Suppressor macrophage (primary cell): ENCODE measurements at places on chromosomes 6 and 20.

DNA sequence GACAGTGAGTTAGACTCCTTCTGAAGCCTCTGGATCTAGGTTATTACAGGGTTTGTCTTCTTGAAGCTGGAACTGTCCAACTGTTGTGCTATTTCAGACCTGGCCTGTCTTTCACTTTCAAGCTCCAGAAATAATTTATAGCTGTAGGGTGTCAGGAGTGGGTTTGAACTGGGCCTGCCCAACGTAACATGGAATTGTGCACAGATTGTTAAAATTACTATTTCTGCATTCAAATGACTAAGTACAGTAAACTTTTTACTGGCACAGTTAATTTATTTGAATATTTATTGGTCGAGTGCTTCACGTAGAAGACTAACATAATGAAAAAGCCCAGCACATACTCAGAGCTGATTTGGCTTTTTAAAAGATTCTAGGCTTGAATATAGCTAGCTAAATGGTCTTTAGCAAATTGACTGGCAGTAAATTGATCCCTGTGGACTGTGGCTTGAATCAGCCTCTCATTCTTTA, 74.3 kb downstream of the ARID1B start:
- no peak for DNase-seq

DNA sequence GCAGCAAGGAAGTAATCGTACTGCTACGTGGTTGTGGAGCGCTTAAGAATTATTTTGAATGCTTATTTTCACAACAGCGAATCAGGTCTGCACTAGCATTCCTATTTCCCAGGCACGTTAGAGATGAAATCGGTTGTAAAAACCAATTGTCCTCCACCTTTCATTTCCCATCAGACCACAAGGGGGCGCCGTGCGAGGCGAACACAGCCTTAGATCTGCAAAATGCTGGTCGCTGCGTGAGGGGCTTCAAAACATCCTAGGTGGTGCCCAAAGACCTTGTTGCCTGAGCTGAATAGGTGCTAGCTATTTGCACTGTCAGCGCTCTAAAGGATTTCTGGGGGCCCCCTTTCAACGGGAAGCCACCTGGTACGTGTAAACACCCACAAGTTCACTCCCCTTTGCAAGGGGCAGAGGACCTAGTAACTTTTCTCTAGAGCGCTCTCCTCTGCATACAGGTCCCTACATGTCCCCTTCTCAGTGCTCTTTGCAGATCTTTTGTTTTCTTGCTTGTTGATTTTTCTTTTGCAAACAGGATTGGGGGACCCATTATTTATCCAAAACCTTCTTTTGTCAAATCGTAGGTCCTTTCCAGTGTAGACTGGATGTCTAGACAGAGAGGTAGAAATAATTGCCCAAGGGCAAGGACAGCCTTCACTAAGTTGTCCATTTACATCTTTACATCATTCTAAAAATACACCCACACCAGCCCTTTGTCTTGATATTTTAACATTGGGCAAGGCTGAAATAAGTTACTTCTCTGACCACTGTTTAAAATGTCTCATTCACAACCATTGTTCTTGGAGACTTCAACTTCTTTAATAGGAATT, 59.8 kb downstream of the NEDD9 start:
- DNase-seq: peak; percentile 75

GRCh38 chr20:51574248-51575033, 31.9 kb upstream of the NFATC2 start:
- DNase-seq: peak; percentile 23

- no peak for DNase-seq
Observed at GRCh38 chr6:168222115-168223043, 97.2 kb downstream of the DACT2 start.

DNA sequence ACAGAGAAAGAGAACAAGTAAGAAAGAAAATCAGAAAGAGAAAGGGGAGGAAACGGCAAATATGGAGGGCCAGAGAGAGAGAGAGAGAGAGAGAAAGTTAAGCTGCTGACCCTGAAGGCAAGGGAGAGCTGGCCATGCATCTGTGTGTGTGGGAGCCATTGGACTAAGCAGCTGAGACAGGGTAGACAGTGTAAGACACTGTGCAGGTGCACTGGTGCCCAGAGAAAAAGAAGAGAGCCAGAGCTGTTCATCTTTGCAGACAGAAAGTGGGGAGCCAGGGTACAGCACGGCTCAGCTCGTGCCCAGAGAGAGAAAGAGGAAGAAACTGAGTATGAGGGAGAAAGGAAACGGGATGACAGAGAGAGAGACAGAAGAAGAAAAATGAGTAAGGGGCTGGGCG, 24.2 kb upstream of the ZNF318 start:
- peak; percentile 29 for DNase-seq

GRCh38 chr6:35170891-35171290, 29.8 kb upstream of the TCP11 start:
- no peak for DNase-seq

- DNase-seq: no peak
Observed at GRCh38 chr6:148671085-148671484, 75.7 kb upstream of the UST start.

DNA sequence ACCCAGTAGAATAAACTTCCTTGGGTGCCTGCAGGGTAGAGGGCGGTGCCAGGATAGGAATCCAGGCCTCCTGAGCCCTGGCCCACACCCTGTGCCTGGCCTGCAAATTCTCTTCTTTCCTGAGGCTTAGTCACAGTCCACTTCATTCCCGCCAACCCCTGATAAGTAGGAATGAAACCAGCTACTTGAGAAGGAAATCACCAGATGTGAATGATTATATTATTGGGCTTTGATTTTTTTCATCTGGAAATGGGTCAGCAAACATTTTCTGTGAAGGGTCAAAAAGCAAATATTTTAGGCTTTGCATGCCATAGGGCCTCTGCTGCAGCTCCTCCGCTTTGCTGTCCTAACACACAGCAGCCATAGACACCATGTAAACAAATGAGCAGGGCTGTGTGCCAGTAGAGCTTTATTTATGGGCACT, 50.2 kb downstream of the STK35 start:
- DNase-seq: no peak

GRCh38 chr20:37775200-37775599, 81.4 kb downstream of the CTNNBL1 start:
- no peak for DNase-seq

GRCh38 chr6:20533746-20534294, 437 bp upstream of the CDKAL1 start:
- DNase-seq: no peak

DNA sequence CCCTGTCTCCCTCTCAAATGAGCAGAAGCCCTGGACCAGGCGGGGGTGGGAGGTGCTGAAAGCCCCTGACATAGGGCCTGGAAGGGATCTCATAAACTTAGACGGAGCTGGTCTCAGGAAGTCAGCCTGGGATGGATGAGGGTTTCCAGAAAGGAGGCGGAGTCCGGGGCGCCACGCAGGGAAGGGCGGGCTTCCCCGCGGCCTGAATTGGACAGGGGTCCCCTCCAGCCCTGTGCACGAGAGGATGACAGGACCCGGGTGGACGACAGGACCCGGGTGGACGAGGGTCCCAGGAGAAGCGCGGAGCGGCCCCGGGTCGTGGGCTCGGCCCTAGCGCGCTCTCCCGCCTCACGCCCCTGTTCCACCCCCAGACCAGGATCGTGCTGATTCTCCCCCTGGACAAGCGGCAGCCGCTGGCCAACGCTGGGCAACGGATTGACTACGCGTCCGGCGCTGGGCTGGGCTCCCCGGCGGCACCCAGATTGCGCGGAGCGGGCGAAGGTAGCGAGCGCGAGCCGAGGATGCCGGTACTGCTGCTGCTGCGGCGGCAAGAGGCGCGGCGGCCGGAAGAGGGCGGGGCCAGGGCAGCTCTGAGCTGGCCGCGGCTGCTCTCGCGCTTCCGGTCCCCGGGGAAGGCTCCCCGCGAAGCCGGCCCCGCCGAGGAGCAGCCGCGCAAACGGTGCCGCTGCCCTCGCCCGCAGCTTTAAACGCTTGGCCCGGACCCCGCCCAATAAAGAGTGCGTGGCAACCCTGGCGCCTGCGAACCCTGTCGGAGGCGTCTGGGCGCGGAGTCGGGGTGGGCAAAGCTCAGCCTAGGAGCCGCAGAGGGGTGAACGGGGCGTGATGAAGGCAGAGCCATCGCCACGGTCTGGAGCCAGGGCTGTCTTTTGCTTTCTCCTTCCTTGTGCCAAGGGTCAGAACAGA, 1.3 kb downstream of the C20orf144 start:
- DNase-seq: peak; percentile 91

GRCh38 chr6:157880534-157880933, 57.5 kb downstream of the SNX9 start:
- DNase-seq: no peak

DNA sequence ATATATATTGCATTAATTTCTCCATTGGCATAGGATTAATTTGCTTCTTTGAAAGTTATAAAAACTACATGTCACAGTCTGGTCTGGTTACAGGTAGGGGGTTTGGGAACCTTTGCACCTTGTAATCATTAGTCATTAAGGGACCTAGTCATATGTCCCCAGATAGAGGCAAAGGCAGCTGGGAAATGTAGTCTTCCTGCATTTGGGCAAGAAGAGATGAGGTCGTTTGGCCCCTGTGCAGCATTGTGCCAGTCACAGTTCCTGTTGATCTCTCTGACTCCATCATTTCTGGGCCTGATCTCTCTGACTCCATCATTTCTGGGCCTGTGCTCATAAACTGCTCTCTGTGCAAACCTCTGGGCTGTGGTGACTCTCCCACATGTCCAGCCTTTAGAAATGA, 73.2 kb downstream of the BCKDHB start:
- no peak for DNase-seq
